ENCODE measurements at places on chromosomes 12 and 14.

GRCh38 chr12:31506515-31507306 is 84.2 kb downstream of the DENND5B start:
- DNase-seq, result no peak

DNA sequence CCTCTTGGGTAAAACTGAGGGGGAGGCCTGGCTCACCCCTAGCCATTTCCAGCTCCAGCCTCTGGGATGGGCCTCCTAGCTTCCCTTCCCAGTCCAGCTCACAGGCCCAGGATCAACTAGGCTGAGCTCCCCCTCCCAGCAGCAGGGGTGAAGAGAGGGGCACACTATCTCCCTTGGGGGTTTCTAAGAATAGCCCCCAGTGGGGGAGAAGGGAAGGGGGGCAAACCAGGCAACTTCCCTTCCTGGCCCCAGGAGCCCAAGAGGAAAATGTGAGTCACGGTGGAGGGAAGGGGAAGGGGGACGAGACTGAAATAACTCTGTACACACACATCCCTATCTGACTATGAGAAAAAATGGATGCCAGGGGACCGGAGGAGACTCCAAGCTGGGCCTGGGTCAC is 9.0 kb downstream of the ADCY6 start:
- DNase-seq, result peak; percentile 94

- DNase-seq, result no peak
Observed at GRCh38 chr12:84767079-84767478, 145.5 kb downstream of the SLC6A15 start.

DNA sequence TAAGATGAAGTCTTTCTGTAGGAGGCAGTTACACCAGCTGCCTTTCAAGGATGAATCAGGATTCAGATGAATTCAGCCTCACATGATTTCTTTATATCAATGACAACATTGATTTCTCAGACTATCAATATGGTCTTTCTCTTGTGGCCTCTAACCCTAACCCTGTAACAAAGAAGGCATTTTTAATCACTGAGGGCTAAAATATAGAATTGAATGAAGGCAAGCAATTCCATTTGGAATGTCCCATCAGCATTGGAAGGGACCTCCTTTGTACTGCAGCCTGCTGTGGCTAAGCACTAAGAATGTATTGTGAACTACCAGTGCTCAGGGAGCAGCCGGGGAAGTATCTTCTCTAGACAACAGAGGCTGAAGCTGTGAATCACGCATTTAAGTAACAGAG is 90.6 kb upstream of the FRMD6 start:
- DNase-seq, result no peak

- no peak for DNase-seq
Observed at GRCh38 chr12:52819731-52820510, 6.0 kb upstream of the KRT4 start.

- no peak for DNase-seq
Observed at GRCh38 chr14:58645641-58646040, 7.9 kb downstream of the DACT1 start.

DNA sequence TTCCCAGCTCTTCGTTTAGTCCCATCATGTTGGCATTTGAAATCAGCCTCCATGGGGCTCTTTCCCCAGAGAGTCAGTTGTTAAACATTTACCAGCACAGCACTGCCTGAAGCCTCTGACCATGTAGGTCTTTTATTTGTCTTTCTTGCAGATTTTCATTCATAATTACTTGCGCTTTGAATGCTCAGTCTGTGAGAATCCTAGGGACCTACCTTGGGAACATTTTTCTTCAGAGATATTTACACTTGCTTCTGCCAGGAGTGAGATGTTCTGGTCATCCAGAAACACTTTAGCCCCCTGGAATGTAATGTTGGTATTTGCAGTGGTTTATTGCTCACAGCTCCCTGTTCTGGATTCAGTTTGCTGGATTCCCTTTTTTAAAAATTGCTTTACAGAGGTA is 41.7 kb downstream of the RPH3A start:
- DNase-seq, result no peak

DNA sequence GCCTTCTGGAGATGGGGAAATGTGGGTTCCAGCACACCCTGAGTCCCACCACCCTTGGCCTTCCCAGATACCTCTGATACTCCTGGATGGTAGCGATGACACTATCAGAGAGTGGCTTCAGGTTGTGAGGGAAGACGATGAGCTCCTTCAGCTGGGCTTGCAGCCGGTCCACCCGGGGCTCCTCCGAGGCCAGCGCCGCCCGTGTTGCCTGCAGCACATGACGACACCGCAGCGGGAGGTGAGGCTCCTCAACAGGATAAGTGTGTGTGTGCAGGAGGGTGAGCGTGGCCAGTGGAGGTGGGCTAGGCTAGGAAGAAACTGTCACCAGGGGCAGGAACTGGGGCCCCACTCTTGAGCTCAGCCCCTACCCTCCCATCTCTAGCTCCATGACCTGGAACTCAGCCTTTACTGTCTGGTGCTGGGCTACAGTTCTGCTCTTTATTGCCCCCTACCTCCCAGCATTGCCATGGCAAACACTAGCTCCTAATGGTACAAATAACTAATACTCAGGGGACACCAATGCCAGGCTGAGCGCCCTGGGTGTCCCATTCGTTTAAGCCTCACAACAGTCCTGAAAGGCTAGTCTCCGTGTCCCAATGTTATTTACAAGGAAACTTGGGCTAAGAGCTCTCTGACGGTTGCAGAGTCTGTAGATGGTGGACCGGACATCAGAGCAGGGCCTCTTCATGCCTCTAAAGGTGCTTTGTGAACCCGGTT is 64.1 kb downstream of the SYNE3 start:
- no peak for DNase-seq
